ENCODE measurements at places on chromosomes 4 and X.

DNA sequence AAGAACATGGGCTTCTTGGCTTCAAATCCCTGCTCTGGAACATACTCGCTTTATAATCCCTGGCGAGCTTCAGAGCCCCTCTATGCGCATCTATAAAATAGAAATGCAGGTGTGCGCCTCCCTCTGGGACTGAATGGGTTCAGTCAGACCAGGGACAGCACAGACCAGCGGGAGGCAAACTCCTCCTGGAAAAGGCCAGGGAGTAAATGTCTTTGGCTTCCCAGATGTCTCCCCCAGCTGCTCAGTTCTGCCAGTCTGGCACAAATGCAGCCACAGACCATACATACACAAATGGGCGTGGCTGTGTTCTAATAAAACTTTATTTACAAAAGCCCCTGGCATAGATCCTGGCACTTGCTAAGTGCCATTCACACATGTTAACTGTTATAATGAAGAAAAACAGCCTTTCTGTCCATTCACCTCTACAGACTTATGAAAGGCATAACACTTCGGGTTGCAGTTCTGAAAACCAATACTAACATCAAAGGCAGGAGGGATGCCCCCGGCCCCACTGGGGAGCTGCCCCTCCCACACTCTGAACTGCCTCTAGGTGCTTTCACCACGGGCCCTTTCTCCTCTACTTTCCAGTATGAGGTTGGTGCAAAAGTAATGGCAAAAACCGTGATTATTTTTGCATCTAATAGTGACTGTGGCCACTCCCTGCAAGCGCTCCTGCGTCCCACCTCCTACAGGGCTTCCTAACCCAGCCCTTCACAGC is 4.6 kb downstream of the JAKMIP1 start:
- H3K4me1 ChIP-seq, result peaks cover 8% of the 10 kb centered on the region
- H3K27me3 ChIP-seq, result no peaks in the 10 kb centered on the region
- no peak overlapping the region for H3K27ac ChIP-seq

GRCh38 chr4:88927420-88927819 is 129.6 kb downstream of the FAM13A start:
- H3K36me3 ChIP-seq, result no peaks in the 10 kb centered on the region
- no peaks in the 10 kb centered on the region for H3K27me3 ChIP-seq
- no peak overlapping the region for H3K27ac ChIP-seq
- H3K4me1 ChIP-seq, result no peaks in the 10 kb centered on the region
- no peak for DNase-seq

DNA sequence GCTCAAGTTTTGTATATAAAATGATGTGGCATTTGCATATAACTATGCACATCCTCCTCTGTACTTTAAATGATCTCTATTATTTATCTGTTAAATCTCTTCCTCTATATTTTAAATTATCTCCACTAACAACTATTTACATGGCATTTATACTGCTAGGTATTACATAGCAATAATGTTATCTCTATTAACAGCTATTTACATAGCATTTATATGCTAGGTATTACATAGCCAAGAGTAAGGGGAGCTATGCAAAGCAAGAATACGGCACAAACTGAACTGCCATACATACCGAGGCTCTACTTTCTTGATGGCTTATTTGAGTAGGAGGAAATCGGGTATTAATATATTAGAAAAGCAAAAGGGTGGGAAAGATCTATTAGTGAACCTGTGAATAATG is 12.7 kb downstream of the RPS6KA6 start:
- no peak for DNase-seq
- H3K4me1 ChIP-seq, result no peaks in the 10 kb centered on the region
- no peak overlapping the region for H3K4me3 ChIP-seq
- no peak overlapping the region for H3K27ac ChIP-seq
- no peaks in the 10 kb centered on the region for H3K36me3 ChIP-seq

DNA sequence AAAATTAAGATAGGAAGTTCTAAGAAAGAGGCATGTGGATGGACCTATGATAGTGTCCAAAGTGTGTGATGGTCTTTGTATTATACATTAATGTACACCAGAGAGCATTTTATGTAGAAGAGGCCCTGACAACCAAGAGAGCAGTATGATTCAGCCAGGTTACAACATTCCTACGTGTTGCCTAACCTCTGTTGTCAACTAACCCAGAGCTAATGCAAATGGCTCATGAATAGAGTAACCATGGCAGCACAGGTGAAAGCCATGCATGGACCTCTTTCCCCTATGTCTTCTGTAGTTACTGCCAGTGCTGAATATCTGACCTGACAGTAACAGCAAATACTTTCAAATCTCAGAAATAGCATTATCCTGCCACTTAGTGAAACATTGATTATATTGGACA is 255.6 kb downstream of the NDST4 start:
- no peaks in the 10 kb centered on the region for H3K27me3 ChIP-seq
- H3K4me1 ChIP-seq, result no peaks in the 10 kb centered on the region
- no peak overlapping the region for H3K27ac ChIP-seq
- DNase-seq, result no peak
- no peak overlapping the region for H3K4me3 ChIP-seq
- no peaks in the 10 kb centered on the region for H3K36me3 ChIP-seq

GRCh38 chrX:41933546-41933945 is 10.2 kb upstream of the CASK start:
- H3K4me3 ChIP-seq, result no peak overlapping the region
- H3K27ac ChIP-seq, result no peak overlapping the region
- no peaks in the 10 kb centered on the region for H3K27me3 ChIP-seq
- no peaks in the 10 kb centered on the region for H3K4me1 ChIP-seq
- DNase-seq, result no peak
- no peaks in the 10 kb centered on the region for H3K36me3 ChIP-seq

GRCh38 chr4:3479358-3480101 is 16.4 kb downstream of the DOK7 start:
- no peaks in the 10 kb centered on the region for H3K36me3 ChIP-seq
- H3K27me3 ChIP-seq, result peaks cover 100% of the 10 kb centered on the region
- no peak overlapping the region for H3K4me3 ChIP-seq
- H3K27ac ChIP-seq, result no peak overlapping the region

GRCh38 chr4:140251571-140251970 is 97.6 kb upstream of the MAML3 start:
- no peak overlapping the region for H3K4me3 ChIP-seq
- H3K27ac ChIP-seq, result peak overlapping the region; percentile 92
- H3K4me1 ChIP-seq, result peaks cover 7% of the 10 kb centered on the region
- H3K27me3 ChIP-seq, result no peaks in the 10 kb centered on the region
- H3K36me3 ChIP-seq, result no peaks in the 10 kb centered on the region

DNA sequence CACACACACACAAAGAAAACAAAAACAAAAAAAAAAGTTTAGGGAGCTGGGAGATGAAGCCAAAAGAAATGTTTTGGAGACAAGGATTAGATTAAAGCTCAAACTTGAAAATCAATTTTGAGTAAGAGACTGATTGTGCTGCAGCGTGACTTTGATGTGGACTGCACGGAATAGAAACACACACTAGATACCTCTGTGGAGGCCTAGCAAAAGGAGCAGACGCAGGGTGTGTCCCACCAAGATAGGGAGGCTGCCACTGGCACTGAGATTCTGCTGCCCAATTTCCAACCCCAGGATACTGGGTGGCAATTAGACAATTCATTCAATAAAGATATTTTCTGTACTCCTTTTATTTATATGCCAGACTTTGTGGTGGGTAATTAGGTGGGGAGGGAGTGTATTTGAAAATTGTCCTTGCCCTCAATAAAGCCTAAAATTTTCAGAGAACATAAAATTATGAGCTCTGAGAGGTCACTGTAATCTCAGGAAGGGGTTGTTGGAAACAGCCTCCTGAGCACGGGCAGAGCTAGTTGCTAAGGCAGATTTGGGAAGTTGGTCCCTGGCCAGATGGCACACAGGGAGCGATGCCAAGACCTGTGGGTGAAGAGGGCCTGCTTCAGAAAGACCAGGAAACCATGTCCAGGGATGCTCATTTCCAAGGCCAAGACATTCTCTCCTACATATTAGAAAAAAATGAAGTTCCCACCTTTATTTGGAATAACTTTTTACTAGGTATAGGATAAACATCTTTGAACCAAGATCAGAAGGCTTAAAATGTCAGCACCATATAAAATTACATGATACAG is 1.9 kb upstream of the PPP3CA start:
- H3K27ac ChIP-seq, result peak overlapping the region; percentile 59
- no peaks in the 10 kb centered on the region for H3K27me3 ChIP-seq
- H3K4me1 ChIP-seq, result peaks cover 13% of the 10 kb centered on the region
- DNase-seq, result no peak
- no peaks in the 10 kb centered on the region for H3K36me3 ChIP-seq

DNA sequence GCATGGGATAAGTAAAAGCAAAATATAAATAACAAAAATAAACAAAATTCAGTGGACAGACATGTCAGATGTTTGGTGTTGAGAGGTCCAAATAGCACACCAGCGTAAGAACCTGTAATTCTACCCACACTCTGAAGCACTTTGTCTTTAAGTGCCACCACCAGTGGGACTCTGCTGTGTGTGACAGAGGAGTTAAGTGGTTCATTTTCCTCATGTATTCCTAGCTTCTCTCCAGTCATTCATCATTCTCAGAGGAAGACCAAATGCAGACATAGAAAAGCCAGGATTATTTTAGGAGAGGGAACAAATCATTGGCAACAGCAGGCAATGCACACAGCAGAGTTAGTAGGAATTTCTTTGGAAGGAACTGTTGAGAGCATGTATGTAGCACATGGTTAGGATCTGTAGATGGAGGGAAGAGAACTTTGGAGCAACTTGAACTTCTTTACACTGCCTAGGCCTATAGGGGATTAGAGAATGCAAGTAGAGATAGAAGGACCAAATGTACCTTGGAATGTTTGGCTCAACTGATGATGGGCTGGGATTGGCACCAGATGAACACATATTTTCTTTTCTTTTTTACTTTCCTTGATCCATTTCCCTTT is 43.0 kb upstream of the ARHGAP24 start:
- H3K36me3 ChIP-seq, result no peaks in the 10 kb centered on the region
- no peak overlapping the region for H3K4me3 ChIP-seq
- no peaks in the 10 kb centered on the region for H3K4me1 ChIP-seq
- DNase-seq, result no peak
- no peak overlapping the region for H3K27ac ChIP-seq
- no peaks in the 10 kb centered on the region for H3K27me3 ChIP-seq
